ENCODE measurements at places on chromosomes 7 and 10.

DNA sequence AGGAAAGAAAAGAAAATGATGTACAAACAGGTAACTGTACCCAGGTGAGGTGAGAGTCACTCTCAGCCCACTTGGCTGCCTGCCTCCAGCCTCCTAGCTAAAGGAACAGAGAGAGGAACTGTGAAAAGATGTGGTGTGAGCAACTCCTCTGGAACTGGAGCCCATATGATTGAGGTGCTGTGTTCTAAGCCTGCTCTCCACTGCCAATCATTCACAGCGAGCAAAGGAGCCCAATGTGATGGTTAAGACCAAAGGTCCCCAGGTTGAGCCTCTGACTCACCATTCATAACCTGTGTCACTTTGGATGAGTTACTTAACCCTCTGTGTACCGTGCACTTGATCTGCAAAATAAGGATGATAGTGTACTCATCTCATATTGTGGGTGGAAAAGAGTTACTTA lies 868.1 kb upstream of the AUTS2 start:
- DNase-seq: no peak

DNA sequence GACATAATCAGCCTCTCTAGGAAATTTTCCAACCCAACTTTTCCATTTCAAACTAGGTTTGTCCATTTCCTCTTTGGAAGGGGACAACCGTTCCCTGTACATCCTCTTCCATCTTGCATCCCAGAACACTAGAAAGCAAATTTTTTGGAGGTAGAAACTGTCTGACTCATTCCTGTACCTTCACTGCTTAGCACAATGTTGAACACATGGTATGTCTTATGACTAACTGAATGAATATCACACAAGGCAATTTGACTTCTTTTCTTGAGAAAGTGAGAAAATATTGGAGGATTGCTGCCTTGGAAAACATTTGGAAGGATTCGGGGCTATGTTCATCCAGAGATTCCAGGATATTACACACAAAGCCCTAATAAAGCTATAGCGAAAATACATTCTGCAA lies 289.1 kb downstream of the FGFR2 start:
- DNase-seq: no peak

- DNase-seq: no peak
Observed at GRCh38 chr10:101892782-101893391, 49.3 kb upstream of the KCNIP2 start.

DNA sequence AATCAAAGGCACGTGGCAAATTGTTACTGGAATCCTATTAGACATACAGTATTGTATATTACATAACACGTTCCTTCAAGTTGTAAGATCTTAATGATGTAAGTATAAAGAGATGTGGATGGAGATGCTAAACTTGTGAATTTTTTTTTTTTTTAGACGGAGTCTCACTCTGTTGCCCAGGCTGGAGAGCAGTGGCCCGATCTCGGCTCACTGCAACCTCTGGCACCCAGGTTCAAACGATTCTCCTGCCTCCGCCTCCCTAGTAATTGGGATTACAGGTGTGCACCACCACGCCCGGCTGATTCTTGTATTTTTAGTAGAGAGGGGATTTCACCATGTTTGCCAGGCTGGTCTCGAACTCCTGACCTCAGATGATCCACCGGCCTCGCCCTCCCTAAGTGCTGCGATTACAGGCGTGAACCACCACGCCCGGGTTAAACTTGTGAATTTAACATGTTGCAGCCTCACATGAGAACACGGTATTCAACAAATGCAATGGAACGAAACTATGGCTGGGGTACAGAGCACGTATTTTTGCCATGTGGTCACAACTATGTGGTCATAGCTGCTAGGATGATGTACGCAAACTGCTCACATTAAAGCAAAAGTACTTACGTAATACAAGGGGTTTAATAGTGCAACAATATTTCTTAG lies 818 bp upstream of the SUPV3L1 start:
- DNase-seq: peak; percentile 30

- DNase-seq: no peak
Observed at GRCh38 chr7:94060752-94061151, 56.6 kb upstream of the BET1 start.

DNA sequence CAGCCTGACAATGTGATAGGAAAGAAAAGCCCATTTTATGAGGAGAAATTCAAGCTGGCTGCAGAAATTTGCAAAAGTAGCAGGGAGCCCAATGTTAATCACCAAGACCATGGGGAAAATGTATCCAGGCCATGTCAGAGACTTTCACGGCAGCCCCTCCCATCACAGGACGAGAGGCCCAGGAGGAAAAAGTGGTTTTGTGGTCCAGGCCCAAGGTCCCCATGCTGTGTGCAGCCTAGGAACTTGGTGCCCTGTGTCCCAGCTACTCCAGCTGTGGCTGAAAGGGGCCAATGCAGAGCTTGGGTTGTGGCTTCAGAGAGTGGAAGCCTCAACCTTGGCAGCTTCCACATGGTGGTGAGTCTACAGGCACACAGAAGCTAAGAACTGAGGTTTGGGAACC lies 12.7 kb downstream of the COA1 start:
- no peak for DNase-seq

GRCh38 chr7:5549096-5549763 lies 125.6 kb upstream of the TNRC18 start:
- DNase-seq: peak; percentile 99

Measured in keratinocyte (primary cell).